Caco-2 (cell line): ENCODE measurements at places on chromosomes 2 and 18. TPM values are rescaled to one million over a fixed set of nuclear protein-coding genes. Genes with fewer than 3 reads are reported as not detected.
A peak's percentile ranks its signal among the peaks of the same experiment; 100 is the strongest.

- no peak overlapping the region for H3K27ac ChIP-seq
- H3K4me3 ChIP-seq = no peak overlapping the region
- DNase-seq = peak; percentile 14
- no peaks in the 10 kb centered on the region for H3K27me3 ChIP-seq
- H3K4me1 ChIP-seq = peaks cover 14% of the 10 kb centered on the region
- no peaks in the 10 kb centered on the region for H3K36me3 ChIP-seq
Measured at GRCh38 chr2:72136933-72137497, 10.6 kb downstream of the CYP26B1 start.

- DNase-seq = no peak
- no peak overlapping the region for H3K4me3 ChIP-seq
- H3K27me3 ChIP-seq = no peaks in the 10 kb centered on the region
- no peaks in the 10 kb centered on the region for H3K36me3 ChIP-seq
- no peak overlapping the region for H3K27ac ChIP-seq
Measured at GRCh38 chr2:219632760-219633105, 5.3 kb downstream of the SLC4A3 start.

GRCh38 chr2:26489213-26489850 lies 11.4 kb upstream of the OTOF start:
- no peaks in the 10 kb centered on the region for H3K36me3 ChIP-seq
- H3K27me3 ChIP-seq = no peaks in the 10 kb centered on the region
- no peak overlapping the region for H3K27ac ChIP-seq

DNA sequence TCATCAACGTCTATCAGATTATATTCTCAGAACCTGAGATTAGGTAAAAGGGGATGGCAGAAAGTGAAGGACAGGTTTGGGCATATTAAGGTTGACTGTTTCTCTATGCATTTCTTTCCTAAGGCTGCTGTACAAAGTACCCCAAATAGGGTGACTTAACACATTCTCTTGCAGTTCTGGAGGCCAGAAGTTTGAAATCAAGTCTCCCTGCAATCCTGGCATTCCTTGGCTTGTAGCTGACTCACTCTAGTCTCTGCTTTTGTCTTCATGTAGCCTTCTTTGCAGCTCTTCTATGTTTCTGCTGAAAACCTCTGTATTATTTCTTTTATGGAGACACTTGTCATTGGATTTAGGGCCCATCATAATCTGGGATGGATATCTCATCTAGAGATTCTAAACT lies 364.3 kb downstream of the PLCL1 start:
- no peaks in the 10 kb centered on the region for H3K27me3 ChIP-seq
- no peaks in the 10 kb centered on the region for H3K4me1 ChIP-seq
- no peak for DNase-seq
- no peak overlapping the region for H3K27ac ChIP-seq

DNA sequence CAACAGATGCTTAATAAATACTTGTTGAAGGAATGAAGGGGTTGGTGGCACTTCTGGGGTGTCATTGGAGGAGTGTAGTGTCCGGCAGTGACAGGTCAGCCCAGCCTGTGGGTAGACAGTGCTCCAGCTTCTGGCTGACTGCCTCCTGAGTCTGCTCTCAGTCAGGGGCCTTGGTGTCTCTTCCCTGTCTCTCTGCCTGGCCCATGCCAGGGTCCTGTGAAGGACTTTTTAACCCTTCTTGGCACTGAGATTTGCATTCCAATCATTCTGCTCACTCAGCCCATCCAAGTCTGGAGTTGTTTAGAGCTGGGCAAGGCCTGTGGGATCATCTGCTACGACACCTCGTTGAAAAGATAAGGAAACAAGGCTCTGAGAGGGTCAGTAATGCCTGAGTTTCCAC lies 1.4 kb upstream of the KCNK3 start:
- peaks cover 26% of the 10 kb centered on the region for H3K4me1 ChIP-seq
- no peak overlapping the region for H3K27ac ChIP-seq
- no peaks in the 10 kb centered on the region for H3K27me3 ChIP-seq
- no peak for DNase-seq
- no peaks in the 10 kb centered on the region for H3K36me3 ChIP-seq

DNA sequence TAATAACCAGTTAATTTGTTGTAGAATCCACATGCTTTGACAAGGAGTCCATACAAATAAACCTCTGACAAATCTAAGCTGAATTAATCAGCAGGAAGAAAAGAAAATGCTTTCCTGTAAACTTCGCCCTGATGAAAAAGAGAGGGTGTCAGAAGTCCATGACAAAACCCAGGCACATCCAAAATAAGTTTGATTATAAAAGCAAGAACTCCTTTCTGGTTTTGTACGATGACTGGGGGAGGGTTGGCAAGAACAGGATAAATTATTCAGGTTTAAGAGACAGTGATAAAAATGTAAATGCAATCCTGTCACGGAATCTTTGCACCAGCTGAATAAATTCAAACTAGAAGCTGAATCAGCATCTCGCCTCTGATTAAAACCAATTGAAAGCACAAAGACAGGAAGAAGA lies 469.2 kb upstream of the TNP1 start:
- H3K27me3 ChIP-seq = no peaks in the 10 kb centered on the region
- DNase-seq = no peak
- H3K27ac ChIP-seq = peak overlapping the region; percentile 39
- no peaks in the 10 kb centered on the region for H3K36me3 ChIP-seq

The ZNF385B gene
- 0.77 and 0.95 TPM in 2 replicates for total RNA-seq

The APLF gene
- 3.9 and 4.0 TPM in 2 replicates for total RNA-seq

The FNDC4 gene
- 2.4 and 2.5 TPM in 2 replicates for total RNA-seq
